Fibroblast of skin of right biceps (primary cell): ENCODE measurements at places on chromosomes 16 and 17.

DNA sequence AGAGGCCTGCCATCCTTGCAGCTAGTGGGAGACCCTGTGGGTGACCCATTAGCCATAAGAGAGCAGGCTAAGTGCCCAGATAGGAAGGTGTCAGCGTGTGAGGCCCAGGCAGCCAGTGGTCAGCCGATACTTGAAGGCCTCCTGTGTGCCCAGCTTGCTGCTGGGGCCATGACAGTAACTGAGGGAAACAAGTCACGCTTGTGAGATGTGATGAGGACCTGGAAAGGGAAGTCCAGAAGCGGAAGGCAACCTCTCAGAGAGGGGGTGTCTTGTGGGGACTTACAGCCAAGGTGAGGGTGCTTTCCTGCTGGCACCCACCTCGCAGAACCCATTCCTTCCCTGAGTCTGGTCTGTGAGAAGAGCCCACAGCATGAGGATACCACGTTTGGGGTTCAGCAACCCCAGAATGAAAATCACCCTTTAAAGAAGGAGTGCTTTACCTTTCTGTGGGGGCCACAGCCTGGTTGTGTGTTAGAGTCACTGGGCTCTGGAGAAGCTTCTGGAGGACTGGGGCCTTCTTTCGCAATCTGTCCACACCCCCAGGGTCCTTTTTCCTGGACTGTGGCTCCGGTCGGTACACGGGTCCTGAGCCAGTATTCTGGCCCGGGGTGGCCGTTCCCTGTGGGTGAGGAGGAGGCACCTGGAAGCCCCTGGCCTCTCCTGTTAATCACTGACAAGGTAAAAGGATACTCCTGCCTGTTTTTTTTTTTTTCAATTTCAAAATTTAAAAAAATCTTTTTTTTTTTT lies 53.9 kb downstream of the PLCG2 start:
- no peak for DNase-seq

- no peak for DNase-seq
These were observed 22.8 kb downstream of the COX11 start for GRCh38 chr17:54945671-54946070.

GRCh38 chr16:27408012-27408601 lies 6.1 kb downstream of the IL21R start:
- peak; percentile 47 for DNase-seq

GRCh38 chr17:30300818-30301217 lies 9.1 kb upstream of the BLMH start:
- no peak for DNase-seq

GRCh38 chr17:35241520-35241919 lies 1.4 kb upstream of the SLFN5 start:
- DNase-seq, result no peak

DNA sequence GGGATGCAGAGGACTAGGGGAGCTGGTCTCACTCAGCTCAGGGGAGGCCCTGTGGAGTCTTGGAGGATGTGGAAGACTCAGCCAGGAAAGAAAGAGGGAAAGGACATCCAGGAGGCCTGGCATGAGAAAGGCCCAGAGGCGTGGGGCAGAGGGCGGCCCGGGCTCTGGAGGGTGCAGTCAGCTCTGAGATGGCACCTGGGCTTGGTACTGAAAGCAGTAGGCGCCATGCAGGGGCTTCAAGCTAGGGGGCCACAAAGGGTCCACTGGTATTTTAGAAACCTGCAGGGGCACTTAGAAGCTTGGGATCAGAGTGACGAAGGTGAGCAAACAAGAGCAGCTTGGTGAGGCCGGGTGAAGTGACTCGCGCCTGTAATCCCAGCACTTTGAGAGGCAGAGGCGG lies 5.6 kb downstream of the FAM171A2 start:
- no peak for DNase-seq

- DNase-seq, result no peak
These were observed 13.9 kb downstream of the GNGT2 start for GRCh38 chr17:49196520-49196919.
